ENCODE measurements at places on chromosomes 5 and 9.

GRCh38 chr5:33311893-33312292 is 128.9 kb upstream of the TARS1 start:
- DNase-seq = no peak

GRCh38 chr5:20020247-20020646 is 32.2 kb upstream of the CDH18 start:
- no peak for DNase-seq

DNA sequence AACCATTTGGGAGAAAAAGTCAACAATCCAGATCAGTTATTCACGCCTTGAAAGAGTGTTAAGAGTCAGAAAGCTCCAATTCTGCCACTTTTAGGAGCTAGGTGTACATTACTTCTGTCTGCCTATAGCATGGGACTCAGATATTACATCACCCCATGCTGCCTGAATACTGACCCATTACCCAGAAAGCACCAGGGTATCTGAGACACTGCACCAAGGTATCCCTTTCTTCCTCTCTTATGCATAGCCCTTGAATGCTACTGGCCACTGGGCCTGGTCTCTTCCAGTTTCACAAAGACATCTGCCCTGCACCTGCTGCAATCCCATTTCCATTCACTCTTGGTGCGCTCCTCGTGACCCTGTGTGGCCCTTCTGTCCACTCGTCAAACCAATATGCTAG is 2.6 kb downstream of the STRBP start:
- no peak for DNase-seq

DNA sequence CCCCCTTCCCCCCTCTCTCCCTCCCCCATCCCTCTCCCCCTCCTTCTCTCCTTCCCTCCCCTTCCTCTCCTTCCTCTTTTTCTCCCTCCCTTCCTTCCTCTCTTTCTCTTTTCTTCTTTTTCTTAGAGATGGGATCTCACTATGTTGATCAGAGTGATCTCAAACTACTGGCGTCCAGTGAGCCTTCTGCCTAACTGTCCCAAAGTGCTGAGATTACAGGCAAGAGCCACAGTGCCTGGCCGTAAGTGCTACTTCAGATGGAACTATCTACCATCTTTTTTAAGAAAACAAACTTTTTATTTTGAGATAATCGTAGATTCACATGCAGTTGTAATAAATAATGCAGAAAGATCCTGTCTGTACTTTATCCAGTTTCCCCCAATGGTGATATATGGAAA is 6.3 kb downstream of the RCL1 start:
- DNase-seq = no peak

DNA sequence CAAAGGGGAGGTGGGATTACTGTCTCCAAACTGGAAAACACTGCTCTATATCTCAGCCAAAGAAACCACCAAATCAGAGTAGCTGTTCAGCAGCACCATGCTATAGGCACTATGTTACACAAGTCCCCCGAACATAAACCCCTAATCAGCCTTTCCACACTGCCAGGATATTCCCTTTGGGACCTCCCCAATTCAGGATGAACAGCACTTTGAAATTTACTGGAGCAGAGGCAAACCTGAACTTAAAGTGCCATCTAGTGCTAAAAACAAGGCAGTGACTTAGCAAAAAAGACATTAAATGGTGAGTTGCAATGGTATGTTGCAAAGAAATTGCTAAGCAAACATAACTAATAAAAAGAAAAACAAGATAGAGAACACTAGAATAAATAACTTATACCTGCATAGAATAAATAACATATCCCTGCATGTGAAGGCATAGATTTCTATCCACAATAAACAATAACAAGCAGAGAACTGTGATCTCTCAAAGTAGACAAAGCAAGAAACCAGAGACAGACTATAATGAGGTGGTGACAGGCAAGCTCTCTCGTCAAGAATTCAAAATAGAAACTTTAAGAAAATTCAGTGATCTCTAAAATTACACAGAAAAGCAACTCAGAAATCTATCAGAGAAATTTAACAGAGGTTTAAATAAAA is 584.4 kb upstream of the ACO1 start:
- DNase-seq = no peak

DNA sequence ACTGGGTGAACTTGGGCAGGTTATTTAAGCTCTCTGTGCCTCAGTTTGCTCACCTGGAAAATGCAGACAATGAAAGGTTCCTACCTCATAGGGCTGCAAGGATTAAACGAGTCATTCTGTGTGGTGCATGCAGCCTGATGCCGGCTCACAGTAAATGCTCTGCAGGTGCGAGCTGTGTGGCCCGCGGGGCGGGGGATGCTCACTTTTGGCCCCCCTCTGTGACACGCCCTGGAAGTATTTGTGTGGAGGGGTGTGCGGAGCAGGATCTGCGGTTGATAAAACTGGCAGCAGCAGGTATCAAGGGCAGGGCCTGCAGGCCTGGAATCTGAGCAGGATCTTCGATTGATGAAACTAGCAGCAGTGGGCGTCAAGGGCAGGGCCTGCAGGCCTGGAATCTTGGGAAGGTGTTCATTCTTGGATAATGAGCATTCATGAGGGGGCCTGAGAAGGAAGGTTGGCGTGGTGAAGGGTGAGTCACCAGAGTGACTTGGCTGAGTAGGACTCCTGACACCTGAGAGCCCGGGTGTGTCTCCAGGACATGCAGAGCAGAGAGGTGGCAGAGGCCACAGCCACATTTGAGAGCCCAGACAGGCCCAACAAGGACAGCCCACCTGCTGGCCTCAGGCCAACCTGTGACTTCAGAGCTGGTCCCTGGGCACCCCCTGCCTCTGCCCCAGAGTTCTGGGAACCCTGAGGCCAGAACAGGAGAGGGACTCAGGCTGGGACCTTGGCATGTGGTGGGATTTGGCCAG is 11.9 kb downstream of the UNC5A start:
- no peak for DNase-seq

DNA sequence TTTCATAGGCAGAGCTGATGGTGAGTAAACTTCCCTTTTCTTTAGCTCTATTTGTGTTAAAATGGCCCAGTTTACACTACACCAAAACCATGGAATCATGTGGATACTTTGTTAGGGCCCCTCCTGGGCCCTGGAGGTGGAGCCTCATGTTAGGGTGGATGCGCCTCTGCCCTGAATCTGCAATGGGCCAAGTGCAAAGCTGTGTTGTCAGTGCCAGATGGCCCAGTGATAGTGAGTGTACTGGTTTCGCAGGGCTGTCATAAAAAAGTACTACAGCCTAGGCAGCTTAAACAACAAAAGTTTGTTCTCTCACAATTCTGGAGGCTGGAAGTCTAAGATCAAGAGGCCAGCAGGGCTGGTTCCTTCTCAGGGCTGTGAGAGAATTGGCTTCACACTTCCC is 64.8 kb downstream of the HSPA4 start:
- DNase-seq = no peak

- DNase-seq = no peak
Measured at GRCh38 chr5:16749626-16750025, 132.8 kb upstream of the RETREG1 start.

DNA sequence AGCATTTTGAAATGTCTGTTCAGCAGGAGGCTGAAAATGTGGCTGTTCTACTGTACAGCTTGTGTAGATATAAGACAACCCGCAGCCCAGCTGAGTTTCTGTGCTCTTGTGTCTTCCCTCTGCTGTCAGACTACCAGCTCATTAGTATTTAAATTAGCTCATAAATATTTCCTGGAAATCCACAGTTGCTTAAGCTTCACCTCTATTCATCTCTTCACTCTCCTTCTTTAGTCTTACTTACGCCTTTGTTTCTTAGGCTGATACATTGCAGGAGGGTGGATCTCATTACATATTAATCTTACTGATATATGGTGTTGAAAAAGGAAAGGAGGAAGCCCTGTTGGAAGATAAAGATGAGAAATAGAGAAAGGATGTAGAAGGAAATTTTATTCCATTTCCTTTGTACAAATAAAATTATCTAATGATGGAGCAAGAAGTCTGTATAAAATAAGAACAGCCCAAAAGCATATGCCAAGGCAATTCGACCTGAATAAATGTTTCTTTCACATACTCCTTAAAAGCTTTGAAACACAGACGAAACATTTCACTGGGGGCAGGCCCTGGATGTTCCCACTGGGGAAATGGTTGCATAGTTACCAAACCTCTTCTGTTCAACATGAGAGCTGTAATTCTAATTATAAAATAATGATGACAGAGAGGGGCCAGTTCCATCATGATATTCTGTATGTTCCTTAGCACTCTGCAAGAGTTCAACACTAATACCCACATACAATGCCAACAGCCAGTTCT is 111.8 kb upstream of the APC start:
- DNase-seq = peak; percentile 74

DNA sequence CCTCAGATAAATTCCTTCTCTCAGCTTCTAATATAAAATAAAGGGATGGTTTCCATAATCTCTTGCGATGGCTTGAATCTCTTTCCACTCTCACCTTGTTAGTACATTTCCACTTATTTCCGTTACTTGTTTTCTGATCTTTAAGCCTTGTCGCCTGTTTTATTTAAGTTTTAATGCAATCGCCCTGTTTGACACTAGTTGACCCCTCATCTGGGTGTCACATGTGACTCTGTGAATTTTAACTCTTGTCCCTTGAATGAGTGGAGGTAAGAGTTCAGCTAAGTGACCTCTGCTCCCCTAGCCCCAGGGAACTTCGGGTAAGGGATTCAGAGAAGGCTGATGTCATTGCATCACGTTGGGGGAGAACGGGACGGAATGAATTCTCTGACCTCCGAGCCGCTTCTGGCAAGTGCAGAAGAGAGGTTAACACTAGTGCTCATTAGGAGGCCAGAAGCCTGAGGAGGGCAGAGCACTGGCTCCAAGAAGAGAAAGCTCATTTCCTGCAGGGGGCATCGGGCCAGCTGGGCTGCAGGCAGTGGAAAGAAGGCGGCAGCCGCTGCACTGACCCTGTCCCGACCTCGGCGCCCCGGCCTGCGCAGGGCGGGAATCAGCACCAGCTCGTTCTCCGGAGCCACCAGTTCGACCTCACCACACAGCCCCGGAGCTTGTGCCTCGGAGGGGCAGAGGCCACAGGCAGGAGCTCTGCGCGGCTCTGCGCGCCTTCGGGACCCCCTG is 569 bp downstream of the HINT2 start:
- no peak for DNase-seq

DNA sequence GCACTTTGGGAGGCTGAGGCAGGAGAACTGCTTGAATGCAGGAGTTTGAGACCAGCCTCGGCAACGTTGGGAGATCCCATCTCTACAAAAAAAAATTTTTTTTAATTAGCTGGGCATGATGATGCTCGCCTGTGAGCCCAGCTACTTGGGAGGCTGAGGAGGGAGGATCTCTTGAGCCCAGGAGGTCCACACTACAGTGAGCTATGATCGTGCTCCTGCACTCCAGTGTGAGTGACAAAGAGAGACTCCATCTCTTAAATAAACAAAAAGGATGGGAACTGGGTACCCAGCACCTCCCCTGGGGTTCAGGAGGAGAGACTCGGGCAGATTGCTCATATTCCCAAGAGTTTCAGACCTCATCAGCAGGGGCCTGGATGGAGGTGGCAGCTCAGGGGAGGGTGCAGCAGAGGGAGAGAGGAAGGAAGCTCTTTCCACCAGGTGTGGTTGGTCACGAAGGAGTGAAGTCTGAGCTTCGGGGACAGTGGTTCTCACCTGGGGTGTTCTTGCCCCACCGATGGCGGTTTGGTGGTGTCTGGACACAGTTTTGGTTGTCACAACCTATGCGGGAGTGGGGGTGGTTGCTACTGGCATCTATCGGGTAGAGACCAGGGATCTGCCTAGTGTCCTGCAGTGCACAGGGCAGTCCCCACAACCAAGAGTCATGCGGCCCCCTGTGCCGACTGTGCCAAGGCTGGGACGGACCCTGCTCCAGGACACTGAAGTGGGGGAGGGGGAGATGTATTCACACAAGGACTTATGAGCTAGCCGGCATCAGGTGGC is 72.7 kb downstream of the ANKRD33B start:
- DNase-seq = no peak

- peak; percentile 55 for DNase-seq
Measured at GRCh38 chr9:72454871-72455491, 66.4 kb upstream of the TMC1 start.

DNA sequence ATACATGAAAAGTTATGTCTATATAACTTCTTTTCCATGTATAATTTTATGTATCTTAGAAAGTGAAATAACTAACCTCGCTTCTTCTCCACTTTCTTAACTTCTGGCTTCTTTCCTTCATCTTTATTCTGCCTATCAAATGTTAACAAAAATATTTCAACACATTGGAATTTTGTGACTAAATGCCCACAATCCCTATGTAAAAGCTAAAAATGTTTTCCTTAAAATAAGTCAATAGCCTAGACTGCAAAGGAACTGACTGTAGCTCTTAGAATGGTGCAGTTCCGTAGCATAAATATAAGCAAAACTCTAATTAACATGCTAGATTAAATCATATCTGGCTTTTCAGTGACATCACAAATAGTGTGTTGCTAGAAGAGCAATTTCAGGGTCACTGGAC is 40.9 kb downstream of the PSIP1 start:
- no peak for DNase-seq

GRCh38 chr5:96601200-96601599 is 61.0 kb upstream of the CAST start:
- no peak for DNase-seq

GRCh38 chr5:111779922-111780292 is 22.9 kb upstream of the NREP start:
- DNase-seq = no peak

DNA sequence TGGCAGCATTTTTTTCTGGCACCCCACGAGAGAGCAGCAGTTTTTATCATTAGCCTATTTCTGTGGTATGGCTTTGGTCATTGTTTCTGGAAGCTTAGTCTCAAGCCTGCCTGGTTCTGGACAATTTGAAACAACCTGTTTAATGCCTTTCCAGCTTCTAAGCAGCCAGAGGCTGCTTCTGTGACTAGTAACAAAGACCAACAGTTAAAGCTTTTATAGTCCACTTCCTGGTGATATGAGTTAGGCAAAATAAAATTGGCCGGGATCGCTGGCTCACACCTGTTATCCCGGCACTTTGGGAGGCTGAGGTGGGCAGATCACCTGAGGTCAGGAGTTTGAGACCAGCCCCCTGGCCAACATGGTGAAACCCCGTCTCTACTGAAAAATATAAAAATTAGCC is 24.0 kb downstream of the LYRM7 start:
- DNase-seq = no peak

GRCh38 chr9:37187713-37188439 is 67.5 kb downstream of the ZCCHC7 start:
- DNase-seq = no peak

DNA sequence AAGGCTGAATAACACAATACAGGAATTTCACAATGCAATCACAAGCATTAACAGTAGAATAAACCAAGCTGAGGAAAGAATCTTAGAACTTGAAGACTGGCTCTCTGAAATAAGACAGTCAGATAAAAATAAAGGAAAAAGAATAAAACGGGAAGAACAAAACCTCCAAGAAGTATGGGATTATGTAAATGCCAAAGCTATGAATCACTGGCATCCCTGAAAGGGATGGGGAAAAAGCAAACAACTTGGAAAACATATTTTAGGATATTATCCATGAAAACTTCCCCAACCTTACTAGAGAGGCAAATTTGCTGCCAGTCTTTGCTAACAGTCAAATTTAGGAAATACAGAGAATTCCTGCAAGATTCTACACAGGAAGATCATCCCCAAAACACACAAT is 157.9 kb downstream of the ALDH1A1 start:
- DNase-seq = no peak

GRCh38 chr5:3056866-3057265 is 305.4 kb upstream of the IRX2 start:
- DNase-seq = no peak
